NCI-H446 (cell line): ENCODE measurements at places on chromosomes 4 and X.

- peak; percentile 7 for DNase-seq
Measured at GRCh38 chr4:94595880-94596483, 144.2 kb downstream of the PDLIM5 start.

DNA sequence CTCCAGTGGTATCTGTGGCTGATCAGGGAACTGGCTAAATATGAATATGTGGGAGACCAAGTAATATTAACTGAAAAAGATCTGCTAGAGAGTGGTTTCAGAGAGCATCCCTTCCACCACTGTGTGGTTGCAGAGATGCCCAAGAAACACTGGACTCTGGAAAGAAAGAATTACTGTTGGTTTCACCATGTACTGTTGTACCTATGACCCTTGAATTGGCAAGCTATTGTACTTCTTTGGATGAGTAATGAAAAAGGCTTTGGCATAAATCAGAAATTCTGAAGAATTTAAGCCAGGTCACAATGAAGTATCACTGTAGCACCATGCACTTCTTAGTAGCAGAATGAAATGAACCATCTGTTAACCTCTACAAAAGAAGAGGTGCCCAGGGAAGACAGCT lies 134.4 kb upstream of the INTU start:
- no peak for DNase-seq

GRCh38 chrX:9611436-9612145 lies 146.7 kb downstream of the TBL1X start:
- no peak for DNase-seq

DNA sequence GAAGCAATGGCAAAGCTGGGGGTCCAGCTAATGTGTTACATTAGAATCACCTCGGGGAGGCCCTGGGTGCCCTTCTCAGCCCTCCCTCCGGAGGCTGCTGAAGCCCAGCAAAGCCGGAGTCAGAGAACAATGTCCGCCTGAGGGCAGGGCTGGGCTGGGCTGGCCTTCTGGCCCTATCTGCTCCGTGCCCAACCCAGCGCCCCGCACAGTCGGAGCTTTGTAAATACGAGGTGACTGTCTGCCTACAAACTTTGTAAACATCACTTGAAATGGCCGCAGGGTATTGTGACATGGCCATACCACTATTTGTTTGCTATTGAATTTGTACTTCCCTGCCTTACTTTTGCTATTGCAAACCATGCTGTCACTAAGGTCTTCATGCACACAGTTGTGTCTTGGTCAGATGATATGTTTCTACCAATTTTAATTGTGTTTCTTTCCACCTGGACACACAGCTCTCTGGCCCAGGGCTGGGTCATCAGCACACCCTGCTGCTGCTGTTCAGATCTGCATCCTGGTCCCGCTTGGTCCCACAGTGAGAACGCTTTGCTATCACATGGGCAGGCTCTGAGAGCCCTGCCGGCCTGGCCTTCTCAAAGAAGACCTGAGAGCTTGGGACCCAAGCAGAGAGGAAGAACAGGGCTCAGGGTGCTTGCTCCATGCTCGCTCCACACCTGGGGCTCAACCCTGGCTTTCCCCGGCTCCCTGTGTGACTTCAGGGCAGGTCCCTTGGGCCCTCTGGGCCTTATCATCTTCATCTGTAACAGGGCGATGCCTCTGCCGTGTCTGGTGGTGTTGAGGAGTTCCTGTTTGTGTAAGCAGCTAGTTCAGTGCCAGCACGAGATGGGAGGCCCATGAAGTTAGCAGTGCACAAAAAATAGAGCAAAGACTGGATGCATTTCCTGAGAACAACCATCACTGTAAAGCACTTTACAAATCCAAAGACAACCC lies 2.3 kb downstream of the S100P start:
- DNase-seq, result no peak

- DNase-seq, result no peak
Measured at GRCh38 chr4:186733778-186734177, 10.1 kb upstream of the FAT1 start.

GRCh38 chrX:15151267-15152186 lies 118.4 kb downstream of the ASB9 start:
- no peak for DNase-seq

DNA sequence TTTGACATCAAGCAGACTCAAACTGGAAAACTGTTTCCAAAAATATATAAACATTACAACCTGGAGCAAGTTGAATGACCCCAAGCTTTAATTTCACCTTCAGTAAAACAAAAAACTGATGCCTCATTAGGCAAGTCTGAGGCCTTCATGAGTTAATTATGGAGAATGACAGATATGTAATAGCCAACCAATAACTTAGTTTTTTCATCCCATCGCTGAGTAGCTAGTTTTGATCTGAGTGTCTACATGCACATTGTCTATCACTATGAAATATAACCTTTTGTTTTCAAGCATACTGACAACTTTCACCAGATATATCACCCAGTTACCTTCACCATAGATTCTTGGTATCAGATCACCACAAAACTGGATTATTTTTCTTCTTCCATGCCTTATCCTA lies 16.4 kb downstream of the PRKG2 start:
- no peak for DNase-seq

- no peak for DNase-seq
Measured at GRCh38 chr4:118955515-118955914, 66.9 kb downstream of the SYNPO2 start.
